ENCODE measurements at places on chromosomes 7 and 10. TPM values are rescaled to one million over a fixed set of nuclear protein-coding genes. Genes with fewer than 3 reads are reported as not detected.

Gene LGI1
- total RNA-seq, result not detected

Gene SORCS1
- total RNA-seq, result 0.21 TPM

Gene ARMC10
- 46.9 TPM for total RNA-seq

Gene TAS2R3
- 1.5 TPM for total RNA-seq

Gene PDZD7
- 0.64 TPM for total RNA-seq

Gene RBP3
- not detected for total RNA-seq

Gene SMO
- total RNA-seq, result 0.64 TPM

Gene GIMAP2
- 30.5 TPM for total RNA-seq

Gene POU6F2
- 0.27 TPM for total RNA-seq

Gene AGR2
- not detected for total RNA-seq

Gene FAM131B
- 1.3 TPM for total RNA-seq

Gene HOXA3
- total RNA-seq, result not detected

Gene MSMB
- not detected for total RNA-seq

Gene FZD8
- total RNA-seq, result 1.0 TPM

Gene DOCK1
- total RNA-seq, result 0.59 TPM

Gene LRIT1
- total RNA-seq, result not detected

Gene RBM20
- total RNA-seq, result not detected

Gene TMEM236
- total RNA-seq, result not detected

Gene EBLN1
- not detected for total RNA-seq

Gene CLDN12
- 7.1 TPM for total RNA-seq

Gene UCMA
- total RNA-seq, result not detected

Gene ACADSB
- 23.3 TPM for total RNA-seq

Gene JAKMIP3
- total RNA-seq, result 1.3 TPM

Gene ANKRD30A
- total RNA-seq, result not detected

Gene PAPSS2
- total RNA-seq, result 0.21 TPM

Gene MALRD1
- total RNA-seq, result not detected

Gene C10orf88
- 9.1 TPM for total RNA-seq

Gene PLEKHS1
- not detected for total RNA-seq

Gene PON1
- total RNA-seq, result not detected

Gene MYO3A
- not detected for total RNA-seq

Gene CD36
- not detected for total RNA-seq

Gene P4HA1
- total RNA-seq, result 72.8 TPM

Gene TMEM229A
- not detected for total RNA-seq

Gene TAF3
- 17.4 TPM for total RNA-seq

Gene SFTPA1
- not detected for total RNA-seq

Gene OR13A1
- total RNA-seq, result not detected

Gene FHIP2A
- 26.9 TPM for total RNA-seq

Gene EGFR
- total RNA-seq, result not detected

Gene LRRC18
- not detected for total RNA-seq

Gene CREB5
- total RNA-seq, result not detected

Gene POLR2J2
- total RNA-seq, result 13.9 TPM

Gene ZNF92
- 17.0 TPM for total RNA-seq

Gene SLC18A3
- 0.32 TPM for total RNA-seq

Gene NXPH1
- total RNA-seq, result not detected

Gene ZNF503
- 0.30 TPM for total RNA-seq

Gene EFCAB10
- total RNA-seq, result not detected

Gene GPC2
- total RNA-seq, result 7.8 TPM

Gene ANKRD26
- total RNA-seq, result 6.5 TPM

Gene LOXL4
- not detected for total RNA-seq

Gene ERVW-1
- total RNA-seq, result not detected

Gene CC2D2B
- 0.75 TPM for total RNA-seq

Gene TRIM74
- 0.69 TPM for total RNA-seq

Gene MAGI2
- 0.11 TPM for total RNA-seq

Gene RSPH10B
- 0.59 TPM for total RNA-seq

Gene ITIH5
- total RNA-seq, result not detected

Gene SLC26A3
- total RNA-seq, result not detected

Gene ENKUR
- total RNA-seq, result not detected
